ENCODE measurements at places on chromosomes 3 and 15.

- DNase-seq = no peak
- H3K4me3 ChIP-seq = no peak overlapping the region
- H3K36me3 ChIP-seq = peaks cover 70% of the 10 kb centered on the region
- H3K4me1 ChIP-seq = no peaks in the 10 kb centered on the region
Measured at GRCh38 chr3:186152889-186153292, 44.0 kb upstream of the ETV5 start.

DNA sequence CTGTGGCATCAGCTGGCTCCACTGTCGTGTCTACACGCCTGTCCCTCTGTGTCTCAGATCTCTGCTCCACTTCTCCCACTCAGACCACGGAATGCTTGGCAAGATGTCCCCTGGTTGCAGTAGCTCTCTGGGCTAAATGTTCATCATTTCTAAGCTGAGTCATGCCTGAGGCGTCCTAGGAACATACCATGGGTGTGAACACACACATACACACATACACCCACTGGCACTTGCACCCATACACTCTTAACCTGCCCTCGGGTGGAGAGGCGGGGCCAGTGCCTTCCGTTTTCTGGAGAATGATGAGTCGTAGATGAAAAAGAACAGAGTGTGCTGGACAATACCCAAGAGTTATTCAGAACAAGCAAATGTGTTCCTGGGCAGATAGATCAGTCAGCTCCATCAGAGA is 72.4 kb downstream of the SENP2 start:
- H3K27ac ChIP-seq = peak overlapping the region; percentile 83
- H3K27me3 ChIP-seq = no peaks in the 10 kb centered on the region
- no peaks in the 10 kb centered on the region for H3K36me3 ChIP-seq

DNA sequence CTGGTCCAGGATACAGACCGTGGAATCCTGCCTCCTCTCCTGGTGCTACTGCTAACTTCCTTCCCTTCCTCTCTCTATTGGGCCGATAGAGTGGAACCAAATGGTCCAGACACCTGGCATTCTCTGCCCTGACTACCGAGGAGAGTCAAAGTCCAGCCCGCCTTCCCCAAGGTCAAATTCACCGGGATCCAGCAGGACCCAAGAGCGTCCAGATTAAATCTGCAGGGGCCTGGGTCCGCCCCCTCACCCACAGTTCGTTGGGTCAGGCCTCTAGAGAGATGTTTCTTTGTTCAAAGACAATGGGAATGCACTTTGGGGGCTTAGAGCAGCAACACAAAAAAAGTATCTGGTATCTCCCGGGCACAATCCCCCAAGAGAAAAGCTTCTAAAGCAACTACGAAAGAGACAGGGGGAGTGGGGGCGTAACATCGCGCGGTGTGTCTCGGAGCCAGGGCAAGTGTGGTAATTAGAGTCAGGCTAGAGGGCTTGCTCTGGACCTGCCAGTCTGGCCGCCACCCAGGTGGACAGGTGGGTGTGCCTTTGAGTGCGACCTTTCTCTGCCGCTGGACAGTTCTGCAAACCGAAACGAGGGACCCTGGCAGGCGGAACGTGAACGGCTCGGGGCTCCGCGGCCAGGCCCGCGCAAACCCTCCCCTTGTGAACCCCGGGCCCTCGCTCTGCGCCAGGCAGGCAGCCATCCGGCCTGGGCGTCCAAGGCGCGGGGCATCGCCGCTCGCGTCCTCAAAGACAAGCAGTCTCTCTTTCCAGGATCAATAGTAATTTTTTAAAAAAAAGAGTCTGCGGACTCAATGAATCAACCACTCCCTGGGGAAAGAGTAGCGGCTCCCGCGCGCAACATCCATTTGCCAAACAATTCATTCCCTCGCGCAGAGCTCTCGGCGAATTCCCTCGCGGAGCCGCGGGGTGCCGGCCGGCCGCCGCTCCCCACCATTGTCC is 806 bp downstream of the KLHL25 start:
- peaks cover 38% of the 10 kb centered on the region for H3K4me1 ChIP-seq
- H3K27ac ChIP-seq = peak overlapping the region; percentile 92
- no peaks in the 10 kb centered on the region for H3K27me3 ChIP-seq

GRCh38 chr3:139122612-139123011 is 77.9 kb upstream of the PRR23C start:
- no peak overlapping the region for H3K27ac ChIP-seq
- peak; percentile 88 for DNase-seq
- no peak overlapping the region for H3K4me3 ChIP-seq
- H3K27me3 ChIP-seq = no peaks in the 10 kb centered on the region
- H3K36me3 ChIP-seq = no peaks in the 10 kb centered on the region

DNA sequence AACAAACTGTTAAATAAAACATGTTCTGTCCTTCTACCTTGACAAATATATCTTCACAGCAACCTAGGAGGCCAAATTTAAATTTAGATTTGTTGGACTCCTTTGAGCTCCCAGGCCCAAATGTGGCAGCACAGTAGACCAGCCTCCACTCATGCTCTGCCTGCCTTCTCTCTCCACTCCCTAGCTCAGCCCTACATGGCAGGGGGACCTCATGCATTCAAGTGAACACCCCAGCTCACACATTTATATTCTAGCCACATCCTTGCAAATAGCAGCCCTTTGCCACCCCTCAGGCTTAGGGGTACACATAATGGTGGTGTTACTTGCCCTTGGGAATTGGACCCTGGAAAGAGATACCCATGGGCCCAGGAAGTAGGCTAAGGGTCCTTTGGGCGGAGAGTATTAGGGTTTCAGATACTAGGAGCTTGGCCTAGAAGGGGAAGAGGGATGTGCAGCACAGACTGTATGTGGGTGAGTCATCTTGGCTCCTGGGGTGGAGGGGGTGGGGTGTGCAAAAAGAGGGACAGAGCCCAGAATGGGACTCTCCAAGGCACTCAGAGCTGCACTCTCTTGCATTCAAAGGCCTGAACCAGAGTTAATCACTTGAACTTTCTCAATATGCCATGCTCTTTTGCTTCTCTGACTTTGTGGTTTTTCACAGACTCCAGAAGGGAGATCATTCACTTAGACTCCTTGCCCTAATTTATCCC is 268.4 kb upstream of the ROPN1 start:
- DNase-seq = no peak
- H3K4me1 ChIP-seq = peaks cover 49% of the 10 kb centered on the region
- H3K4me3 ChIP-seq = no peak overlapping the region
- H3K27ac ChIP-seq = peak overlapping the region; percentile 62
- no peaks in the 10 kb centered on the region for H3K27me3 ChIP-seq
- H3K36me3 ChIP-seq = no peaks in the 10 kb centered on the region

GRCh38 chr15:25727867-25728600 is 135.1 kb downstream of the ATP10A start:
- no peaks in the 10 kb centered on the region for H3K27me3 ChIP-seq
- H3K4me3 ChIP-seq = no peak overlapping the region
- H3K36me3 ChIP-seq = peaks cover 35% of the 10 kb centered on the region
- H3K27ac ChIP-seq = no peak overlapping the region

GRCh38 chr3:185702262-185703225 is 116.4 kb downstream of the SENP2 start:
- H3K4me1 ChIP-seq = no peaks in the 10 kb centered on the region
- no peaks in the 10 kb centered on the region for H3K36me3 ChIP-seq
- no peak overlapping the region for H3K4me3 ChIP-seq
- DNase-seq = peak; percentile 88
- H3K27me3 ChIP-seq = peaks cover 5% of the 10 kb centered on the region

DNA sequence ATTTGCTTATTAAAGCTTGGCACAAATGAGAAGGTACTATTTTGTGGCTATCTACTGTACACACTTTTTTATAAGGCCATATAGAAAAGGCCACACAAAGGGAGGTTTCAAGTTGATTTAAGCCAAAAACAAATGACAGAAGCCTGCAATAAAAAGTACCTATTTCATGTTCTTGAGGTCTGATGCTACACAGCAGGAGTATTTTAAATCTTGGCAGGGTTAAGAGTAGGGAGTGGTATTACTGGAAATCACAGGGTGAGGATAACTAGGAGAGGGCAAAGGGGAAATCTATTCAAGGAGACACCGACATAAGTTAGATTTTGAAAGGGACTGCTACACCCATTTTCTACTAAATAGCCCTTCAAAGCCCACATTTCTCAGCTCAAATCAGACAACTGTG is 146.2 kb downstream of the GREM1 start:
- no peak overlapping the region for H3K27ac ChIP-seq
- H3K4me3 ChIP-seq = no peak overlapping the region
- no peaks in the 10 kb centered on the region for H3K27me3 ChIP-seq
- no peak for DNase-seq
- no peaks in the 10 kb centered on the region for H3K4me1 ChIP-seq
- H3K36me3 ChIP-seq = no peaks in the 10 kb centered on the region

DNA sequence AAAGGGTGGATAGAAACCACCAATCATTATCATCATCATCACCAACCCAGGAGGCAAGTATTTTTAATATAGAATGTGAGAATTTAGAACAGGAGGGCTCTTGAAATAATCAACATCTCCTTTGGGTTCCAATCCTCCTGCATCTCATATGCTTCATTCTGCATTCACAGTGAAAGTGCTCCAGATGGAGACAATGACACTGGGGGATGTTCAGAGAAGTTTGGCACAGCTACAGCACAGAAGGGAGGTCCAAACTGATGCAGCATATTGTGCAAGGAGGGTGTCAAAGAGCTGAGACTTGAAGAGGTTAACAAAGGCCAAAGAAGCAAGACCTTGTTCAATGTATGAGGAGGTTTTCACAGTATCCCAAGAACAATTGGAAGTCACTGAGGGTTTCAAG is 767.1 kb downstream of the NTRK3 start:
- H3K4me1 ChIP-seq = peaks cover 8% of the 10 kb centered on the region
- no peak overlapping the region for H3K27ac ChIP-seq
- no peaks in the 10 kb centered on the region for H3K36me3 ChIP-seq
- no peak for DNase-seq
- no peak overlapping the region for H3K4me3 ChIP-seq
- H3K27me3 ChIP-seq = no peaks in the 10 kb centered on the region

DNA sequence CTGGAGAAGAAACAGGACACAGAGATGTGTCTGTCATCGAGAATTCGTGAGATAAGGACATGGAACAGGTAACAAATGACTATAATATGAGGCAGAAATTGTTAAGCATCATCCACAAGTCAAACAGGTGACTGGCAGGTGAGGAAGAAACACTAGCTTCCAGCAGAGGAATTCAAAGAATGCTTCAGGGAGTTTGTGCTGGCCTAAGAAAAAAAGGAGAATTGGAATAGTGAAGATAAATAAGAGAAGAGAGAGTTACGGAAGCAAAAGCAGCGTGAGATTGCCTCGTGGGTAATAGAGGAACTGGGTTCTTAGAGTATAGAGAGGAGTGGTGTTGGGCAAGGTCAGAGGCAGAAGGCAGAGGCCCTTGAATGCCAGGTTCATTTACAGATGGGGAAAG is 22.9 kb upstream of the FGF12 start:
- no peak for DNase-seq
- H3K4me1 ChIP-seq = no peaks in the 10 kb centered on the region
- no peaks in the 10 kb centered on the region for H3K27me3 ChIP-seq
- H3K4me3 ChIP-seq = no peak overlapping the region

DNA sequence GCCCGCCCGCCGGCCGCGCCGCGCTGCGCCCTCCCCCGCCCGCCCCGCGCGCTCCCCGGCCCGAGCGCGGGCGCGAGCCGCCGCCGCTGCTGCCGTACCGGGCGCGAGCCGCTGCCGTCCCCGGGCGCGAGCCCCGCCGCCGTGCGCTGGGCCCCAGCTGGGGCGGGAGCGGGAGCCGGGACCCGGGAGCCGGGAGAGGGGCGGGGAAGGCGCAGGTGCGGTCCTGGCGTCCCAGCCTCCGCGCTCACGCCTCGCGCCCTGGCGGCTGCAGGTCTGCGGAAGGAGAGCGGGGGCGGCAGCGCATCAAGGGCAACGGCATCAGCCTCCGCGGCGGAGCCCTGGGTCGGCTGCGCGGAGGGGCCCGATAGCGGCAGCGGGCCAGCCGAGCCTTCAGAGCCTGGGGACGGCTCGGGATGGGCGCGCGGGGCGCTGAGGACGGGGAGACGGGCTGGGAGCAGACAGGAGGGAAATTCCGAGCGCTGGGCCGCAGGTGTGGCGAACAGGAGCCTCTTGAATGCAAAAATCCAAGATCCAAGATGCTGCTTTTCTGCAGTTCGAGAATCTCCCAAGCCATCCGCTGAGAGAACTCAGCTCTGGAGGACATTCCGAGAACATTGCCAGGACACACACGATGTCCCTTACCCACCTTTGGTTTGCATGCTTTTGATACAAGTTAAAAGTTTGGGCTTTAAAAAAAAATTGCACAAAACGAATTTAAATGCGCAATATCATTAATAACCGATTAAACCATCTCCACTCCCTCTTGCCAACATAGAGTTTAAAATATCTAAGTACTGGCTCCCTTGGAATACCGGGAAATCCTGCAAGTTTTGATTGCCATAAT is 251.1 kb downstream of the TJP1 start:
- peak; percentile 47 for DNase-seq
- no peaks in the 10 kb centered on the region for H3K27me3 ChIP-seq
- H3K4me1 ChIP-seq = peaks cover 12% of the 10 kb centered on the region
- H3K36me3 ChIP-seq = no peaks in the 10 kb centered on the region

DNA sequence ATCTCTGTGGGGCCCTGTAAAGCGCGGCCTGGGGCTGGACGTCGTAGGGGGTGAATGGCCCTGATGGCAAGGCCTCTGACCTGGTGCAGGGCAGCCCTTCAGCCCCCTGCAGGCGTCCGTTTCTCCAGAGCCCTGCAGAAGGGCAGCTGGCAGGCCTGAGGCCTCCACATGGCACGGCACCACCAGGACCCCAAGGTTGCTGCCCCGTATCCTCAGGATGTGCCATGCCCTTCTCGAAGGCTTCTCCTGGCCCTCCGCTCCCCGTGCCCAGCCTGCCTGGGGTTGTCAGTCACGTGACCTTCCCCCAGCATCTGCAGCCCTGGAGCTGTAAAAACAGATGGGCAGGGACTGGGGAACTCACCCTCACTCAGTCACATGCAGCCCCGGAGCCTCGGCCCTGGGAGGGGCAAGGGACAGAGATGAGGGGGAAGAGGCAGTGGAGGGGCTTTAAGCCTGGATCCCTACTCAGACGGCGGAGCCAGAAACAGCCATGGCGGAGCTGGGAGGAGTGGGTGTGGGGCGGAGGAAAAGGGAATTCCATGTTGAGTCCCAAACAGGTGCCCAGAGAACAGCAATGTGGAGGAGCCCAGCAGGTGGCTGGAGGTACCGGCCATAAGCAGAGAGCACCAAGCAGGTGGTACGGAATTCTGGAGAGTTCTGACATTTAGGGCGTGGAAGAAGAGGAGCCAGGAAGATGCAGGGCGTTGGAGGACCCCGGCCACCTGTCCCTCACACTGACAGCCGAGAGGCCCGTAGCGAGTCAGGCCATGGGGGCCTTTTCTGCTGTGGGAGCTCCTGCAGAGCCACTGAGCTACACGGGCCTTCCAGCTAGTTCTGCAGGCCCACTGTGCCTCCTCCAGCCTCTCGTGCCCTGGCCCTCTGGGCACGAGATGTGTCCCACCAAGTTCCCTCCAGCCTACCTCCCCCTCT is 193.1 kb downstream of the XXYLT1 start:
- peaks cover 15% of the 10 kb centered on the region for H3K4me1 ChIP-seq
- no peaks in the 10 kb centered on the region for H3K27me3 ChIP-seq
- H3K27ac ChIP-seq = no peak overlapping the region
- no peaks in the 10 kb centered on the region for H3K36me3 ChIP-seq
- DNase-seq = no peak
- no peak overlapping the region for H3K4me3 ChIP-seq

DNA sequence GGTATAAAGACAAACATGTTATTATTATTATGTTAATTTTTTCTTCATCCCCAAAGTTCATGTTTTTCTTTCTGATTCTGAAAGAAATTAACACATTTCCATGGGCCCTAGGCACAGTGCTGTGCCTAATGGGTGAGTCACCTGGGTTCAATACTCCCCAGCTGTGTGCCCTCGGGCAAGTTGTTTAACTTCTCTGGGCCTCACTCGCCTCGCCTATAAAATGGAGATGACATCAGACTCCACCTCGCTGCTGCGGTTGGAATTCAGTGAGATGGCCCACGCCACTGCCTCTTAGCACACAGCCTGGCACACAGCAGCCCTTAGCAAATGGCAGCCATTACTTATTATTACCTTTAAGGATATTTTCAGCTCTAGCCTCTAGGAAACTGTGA is 22.6 kb downstream of the DNASE1L3 start:
- H3K27me3 ChIP-seq = no peaks in the 10 kb centered on the region
- H3K4me1 ChIP-seq = peaks cover 3% of the 10 kb centered on the region
- no peaks in the 10 kb centered on the region for H3K36me3 ChIP-seq
- no peak overlapping the region for H3K27ac ChIP-seq
